ENCODE measurements at places on chromosomes 11 and 22.

GRCh38 chr11:11622772-11623171 is 967 bp upstream of the GALNT18 start:
- no peak for DNase-seq

DNA sequence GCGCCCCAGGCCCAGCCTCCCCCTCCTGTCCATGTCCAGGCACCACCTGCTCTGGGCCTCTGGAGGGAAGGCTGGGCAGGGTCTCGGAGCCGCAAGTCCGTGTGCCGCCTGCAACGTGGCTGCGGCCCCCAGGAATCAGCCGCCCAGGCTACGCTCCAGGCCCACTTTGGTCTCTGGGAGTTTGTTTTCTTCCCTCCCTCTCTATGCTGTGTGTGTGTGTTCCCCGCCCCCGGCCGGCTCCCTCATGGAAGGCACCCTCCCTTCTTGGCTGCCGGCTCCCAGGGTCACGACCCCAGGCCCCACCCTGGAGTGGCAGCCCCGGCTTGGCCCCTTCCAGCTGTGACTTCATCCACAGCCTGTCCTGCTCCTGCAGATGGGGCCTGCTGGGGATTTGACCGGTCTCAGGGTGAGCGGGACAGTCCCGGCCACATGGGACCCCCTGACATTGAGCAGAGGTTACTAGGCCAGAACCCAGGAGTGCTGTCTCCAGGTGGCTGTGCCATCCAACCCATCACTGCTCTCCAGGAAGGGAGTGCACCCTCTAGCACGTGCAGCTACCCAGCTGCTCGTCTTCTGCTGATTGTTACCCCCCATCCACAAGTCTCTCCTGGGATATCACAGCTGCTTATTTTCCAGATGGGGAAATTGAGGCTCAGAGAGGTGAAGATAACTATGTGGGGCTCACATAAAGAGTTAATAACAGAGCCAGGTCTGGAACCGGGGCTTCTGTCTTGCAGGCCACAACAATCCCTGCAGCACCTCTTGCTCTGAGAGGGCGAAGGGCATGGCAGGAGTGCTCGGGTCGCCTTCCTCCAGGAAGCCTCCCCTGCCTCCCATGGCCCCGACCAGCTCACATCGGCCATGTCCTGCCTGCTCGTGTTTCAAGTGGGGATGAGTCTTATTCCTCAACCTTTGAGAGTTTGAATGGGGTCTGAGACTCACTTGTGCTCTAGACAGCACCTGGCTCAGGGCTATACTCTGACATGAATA is 2.8 kb upstream of the LIF start:
- DNase-seq: no peak

DNA sequence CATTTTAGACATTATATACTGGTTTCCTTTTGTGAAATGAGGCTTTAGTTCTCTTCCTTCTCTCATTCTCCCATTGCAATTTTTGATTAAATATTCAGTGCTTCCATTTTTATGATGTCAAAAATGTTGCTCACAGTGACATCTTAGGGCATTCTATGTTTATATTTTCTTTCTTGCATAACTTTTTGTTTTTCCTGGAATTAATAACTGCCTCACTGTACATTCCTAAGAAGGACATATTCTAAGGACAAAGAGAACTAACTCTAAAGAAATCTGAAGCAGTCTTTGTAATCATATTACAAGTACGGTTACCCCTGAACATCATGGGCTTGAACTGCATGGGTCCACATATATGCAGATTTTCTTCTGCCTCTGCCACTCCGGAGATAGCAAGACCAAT is 25.8 kb upstream of the P2RY6 start:
- peak; percentile 35 for DNase-seq

DNA sequence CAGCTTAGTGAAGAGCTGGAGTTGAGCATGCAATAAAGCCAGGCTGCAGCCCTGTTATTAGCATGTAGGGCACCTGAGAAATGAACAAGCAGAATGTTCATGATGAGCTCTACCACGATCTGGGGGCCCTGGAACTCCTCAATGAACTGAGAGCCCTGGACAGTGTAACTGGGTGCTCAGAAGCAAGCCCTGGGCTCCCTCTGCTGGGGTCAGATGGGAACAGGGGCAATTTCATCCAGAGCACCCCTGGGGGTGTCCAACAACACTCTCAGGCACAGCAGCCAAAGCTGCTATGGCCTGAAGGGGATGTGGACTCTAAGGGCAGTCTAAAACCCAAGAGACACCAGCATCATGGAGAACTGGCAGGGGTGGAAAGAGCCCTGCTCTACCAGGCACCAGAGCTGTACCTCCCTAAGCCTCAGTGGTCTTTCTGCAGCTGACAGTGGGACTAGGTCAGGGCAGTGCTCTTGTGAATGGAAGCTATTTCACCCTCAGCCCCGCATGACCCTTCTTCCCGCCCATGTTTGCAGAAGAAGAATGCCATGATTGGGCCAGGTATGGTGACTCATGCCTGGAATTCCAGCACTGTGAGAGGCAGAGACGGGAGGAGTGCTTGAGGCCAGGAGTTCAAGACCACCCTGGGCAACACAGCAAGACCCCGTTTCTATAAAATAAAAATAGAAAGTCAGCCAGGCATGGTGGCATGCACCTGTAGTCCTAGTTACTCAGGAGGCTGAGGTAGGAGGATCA is 28.9 kb downstream of the THOC5 start:
- DNase-seq: peak; percentile 61

DNA sequence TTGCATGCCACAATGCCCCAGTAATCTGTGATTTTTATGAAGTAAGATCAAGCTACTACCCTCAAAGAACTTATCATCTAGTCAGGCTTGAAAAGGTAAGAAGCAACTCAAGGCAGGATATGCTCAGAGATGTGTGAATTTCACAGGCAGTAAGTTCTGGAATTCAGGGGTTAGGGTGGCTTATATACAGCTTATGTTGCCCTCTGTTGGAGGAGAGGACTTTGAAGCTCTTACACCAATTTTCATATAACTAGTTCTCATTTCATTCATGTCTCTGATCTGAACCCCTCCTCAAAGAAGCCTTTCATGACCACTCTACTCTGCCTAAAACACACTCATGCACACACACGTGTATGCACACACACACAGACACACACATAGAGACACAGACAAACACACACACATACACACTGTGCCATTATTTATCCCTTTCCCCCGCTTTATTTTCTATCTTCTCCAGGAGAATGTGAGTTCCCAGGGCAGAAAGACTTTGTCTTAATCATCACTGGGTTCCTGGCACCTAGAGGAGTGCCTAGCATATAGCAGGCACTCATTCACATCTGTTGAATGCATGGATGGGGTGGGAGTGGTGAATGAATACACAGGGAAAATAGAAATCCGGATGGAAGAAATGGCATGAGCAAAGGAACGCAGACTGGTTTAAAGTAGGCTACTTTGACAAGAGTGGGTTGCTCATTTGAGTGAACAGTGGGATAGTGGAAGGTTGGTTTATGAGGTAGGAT is 220.7 kb upstream of the ZBED5 start:
- peak; percentile 54 for DNase-seq

DNA sequence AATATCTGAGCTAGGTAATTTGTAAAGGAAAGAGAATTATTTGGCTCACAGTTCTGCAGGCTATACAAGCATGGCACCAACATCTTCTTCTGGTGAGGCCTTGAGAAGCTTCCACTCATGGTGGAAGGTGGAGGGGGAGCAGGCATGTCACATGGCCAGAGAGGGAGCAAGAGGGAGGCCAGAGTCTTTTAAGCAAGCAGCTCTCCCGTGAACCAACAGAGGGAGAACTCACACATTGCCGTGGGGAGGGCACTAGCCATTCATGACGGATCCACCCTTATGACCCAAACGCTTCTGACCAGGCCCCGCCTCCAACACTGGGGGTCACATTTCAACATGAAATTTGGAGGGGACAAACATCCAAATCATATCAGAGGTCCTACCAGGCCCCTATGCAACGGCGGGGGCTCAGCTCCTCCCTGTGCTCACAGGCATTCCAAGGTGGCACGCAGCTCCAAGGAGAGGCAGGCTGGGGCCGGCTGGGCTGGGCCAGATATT is 4.6 kb downstream of the C11orf96 start:
- DNase-seq: peak; percentile 69

- DNase-seq: no peak
Observed at GRCh38 chr22:19824926-19825339, 29.7 kb downstream of the GNB1L start.

GRCh38 chr22:26592421-26592891 is 2.5 kb upstream of the TPST2 start:
- DNase-seq: no peak

DNA sequence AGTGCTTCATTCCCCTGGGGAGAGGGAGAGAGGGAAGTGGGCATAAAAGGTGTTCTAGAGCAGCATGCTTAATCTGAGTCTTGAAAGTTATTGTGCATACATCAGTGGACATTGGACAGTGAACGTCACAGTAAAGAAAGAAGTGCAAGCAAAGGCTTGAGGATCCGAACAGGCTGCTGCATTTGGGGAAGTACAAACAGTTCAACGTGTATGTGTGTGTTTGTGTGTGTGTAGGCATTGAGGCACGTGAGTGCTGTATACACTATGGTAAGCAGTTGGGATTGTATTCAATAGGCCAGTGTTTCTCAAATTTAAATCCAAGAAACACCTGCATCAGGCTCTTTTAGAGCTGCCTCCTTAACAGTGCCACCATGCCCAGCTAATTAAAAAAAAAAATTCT is 10.4 kb upstream of the EIF3M start:
- no peak for DNase-seq

DNA sequence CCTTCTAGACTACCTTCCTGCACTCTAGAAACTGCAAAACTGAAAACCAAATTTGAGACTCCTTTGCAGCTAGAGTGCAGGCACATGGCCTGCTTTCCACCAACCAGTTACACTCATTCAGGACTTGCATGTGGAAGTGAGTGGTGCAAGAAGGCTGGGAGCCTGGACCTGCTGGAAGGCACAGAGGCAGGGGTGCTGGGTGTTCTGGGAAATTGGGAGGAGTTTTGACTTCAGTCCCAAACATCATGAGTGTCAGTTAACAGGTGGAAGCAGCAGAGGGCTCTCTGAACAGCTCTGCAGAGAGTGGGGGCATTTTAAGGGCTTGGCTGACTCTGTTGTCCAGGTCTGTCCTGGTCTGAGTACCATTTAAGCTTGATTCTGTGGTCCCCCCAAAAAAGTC is 49.3 kb upstream of the SYT13 start:
- no peak for DNase-seq

- no peak for DNase-seq
Observed at GRCh38 chr22:17357688-17358087, 11.6 kb upstream of the CECR2 start.

DNA sequence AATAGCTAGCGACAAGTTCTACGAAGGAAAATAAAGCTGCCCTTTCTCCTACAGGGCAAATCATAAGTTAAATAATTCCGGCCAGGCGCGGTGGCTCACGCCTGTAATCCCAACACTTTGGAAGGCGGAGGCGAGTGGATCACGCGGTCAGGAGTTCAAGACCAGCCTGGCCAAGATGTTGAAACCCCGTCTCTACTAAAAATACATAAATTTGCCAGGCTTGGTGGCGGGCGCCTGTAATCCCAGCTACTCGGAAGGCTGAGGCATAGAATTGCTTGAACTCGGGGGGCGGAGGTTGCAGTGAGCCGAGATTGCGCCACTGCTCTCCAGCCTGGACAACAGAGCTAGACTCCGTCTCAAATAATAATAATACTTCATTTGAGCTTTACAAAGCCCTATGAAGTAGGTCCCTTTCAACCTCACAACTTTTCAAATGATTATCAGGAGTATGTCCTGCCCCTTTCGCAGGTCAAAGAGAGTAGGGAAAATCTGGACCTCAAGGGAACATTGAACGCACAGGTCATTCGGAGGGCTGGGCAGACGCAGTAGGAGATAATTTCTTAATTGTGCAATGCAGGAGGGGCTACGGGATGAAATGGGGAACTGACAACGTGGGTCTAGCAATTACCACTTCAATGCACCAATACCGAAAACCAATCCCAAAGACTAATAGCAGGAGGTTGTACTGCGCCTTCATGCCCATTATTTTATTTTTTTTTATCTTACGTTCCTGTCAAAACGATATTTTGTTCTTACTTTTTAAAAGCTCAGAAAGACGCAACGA is 590 bp downstream of the COMMD9 start:
- no peak for DNase-seq

GRCh38 chr11:133104009-133104744 is 428.1 kb downstream of the OPCML start:
- DNase-seq: no peak

- DNase-seq: peak; percentile 64
Observed at GRCh38 chr22:50271519-50271970, 1.4 kb upstream of the MAPK11 start.

Measured in choroid plexus epithelial cell (primary cell).